AG10803 (cell line): ENCODE measurements at places on chromosomes 2 and 18.

DNA sequence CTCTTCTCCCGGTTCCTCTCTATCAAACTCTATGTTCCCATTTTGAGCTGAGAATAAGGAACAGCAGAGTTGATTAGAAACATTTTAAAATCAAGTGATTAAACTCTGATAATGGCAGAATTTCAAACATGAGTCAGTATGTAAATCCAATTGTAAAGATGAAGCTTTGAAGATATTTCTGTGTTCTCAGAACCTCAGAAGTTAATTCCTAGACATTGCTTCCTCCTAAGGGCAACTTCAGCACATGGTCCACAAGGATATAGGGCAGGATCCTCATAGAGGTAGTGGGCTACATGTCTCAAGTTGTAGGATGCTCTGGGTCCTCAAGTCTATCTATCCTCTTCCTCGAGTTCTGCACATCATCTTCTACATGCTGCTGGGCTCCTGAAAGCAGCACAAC lies 46.3 kb downstream of the QPCT start:
- DNase-seq: no peak

DNA sequence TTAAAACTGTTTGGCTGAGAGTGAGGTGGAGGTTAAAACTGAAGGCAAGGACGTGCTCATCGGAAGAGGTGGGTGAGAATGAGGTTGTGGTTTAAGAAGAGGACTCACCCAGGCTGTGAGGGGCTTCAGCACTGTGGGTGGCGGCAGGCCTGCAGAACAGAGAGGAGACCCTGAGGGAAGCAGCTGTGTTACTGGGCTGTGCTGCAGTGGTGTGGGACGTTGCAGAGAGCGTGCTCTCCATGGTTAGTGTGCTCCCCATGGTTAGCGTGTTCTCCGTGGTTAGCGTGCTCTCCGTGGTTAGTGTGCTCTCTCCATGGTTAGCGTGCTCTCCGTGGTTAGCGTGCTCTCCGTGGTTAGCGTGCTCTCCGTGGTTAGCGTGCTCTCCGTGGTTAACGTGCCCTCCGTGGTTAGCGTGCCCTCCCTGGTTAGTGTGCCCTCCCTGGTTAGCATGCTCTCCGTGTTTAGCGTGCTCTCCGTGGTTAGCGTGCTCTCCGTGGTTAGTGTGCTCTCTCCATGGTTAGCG lies 68.5 kb upstream of the NFATC1 start:
- no peak for DNase-seq

GRCh38 chr18:32911660-32912284 lies 138.9 kb upstream of the KLHL14 start:
- DNase-seq: peak; percentile 37

DNA sequence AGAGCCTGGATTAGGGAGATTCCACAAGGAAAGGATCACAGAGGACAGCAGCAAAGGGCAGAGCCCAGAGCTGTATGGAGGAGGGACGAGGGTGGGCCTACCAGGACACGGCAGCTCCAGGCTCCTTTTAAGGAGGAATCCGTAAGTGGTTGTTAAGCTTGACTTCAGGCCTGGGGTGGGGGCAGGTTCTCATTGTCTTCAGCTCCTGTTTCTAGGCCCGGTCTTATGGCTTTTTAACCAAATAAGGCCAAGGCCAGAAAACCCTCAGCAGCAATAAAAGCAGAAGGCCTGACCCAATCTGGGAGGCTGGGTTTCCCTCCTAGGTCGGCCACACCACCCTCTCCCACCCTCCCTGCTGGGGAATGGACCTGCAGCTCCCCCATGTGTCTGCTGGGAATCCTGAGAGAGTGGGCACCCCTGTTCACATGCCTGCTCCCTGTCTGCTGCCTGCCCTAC lies 111.2 kb downstream of the PLB1 start:
- no peak for DNase-seq

GRCh38 chr2:2173633-2174032 lies 157.4 kb downstream of the MYT1L start:
- DNase-seq: no peak

- peak; percentile 82 for DNase-seq
These were observed 18.2 kb upstream of the RESP18 start for GRCh38 chr2:219350710-219351221.

- no peak for DNase-seq
These were observed 112.8 kb downstream of the CDC42EP3 start for GRCh38 chr2:37558623-37559022.

GRCh38 chr2:96203130-96204028 lies 5.2 kb downstream of the STARD7 start:
- DNase-seq: no peak

- peak; percentile 82 for DNase-seq
These were observed 9.5 kb upstream of the ZNF396 start for GRCh38 chr18:35386600-35387100.

GRCh38 chr2:9215680-9216079 lies 9.1 kb downstream of the ASAP2 start:
- no peak for DNase-seq

- no peak for DNase-seq
These were observed 68.1 kb downstream of the RBM43 start for GRCh38 chr2:151193576-151193975.

- no peak for DNase-seq
These were observed 73.9 kb downstream of the ARL4C start for GRCh38 chr2:234422981-234423431.

- DNase-seq: peak; percentile 37
These were observed 230.8 kb downstream of the SRBD1 start for GRCh38 chr2:45380131-45380836.

- DNase-seq: no peak
These were observed 85.7 kb downstream of the SUCLG1 start for GRCh38 chr2:84373391-84373790.
